Kidney capillary endothelial cell (primary cell): ENCODE measurements at places on chromosomes 7 and 10.

DNA sequence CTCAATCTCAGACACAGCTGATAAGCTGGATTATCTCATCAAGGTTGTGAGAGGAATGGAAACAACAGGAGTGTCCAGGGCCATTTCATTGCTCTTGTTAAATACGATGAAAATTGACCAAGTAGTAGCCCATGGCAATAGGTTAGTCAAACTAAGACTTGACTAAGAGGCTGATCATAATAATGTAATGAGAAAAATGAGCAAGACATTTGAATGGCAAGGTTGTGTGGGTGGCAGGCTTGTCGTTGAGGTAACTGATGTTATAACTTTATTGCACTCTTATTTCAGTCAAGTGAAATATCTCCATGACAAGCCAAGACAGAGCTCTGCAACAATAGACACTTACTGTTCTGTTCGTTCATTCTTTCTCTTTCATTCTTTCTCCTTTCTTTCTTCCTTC, 532.0 kb downstream of the GATA3 start:
- DNase-seq = no peak

GRCh38 chr10:12975266-12975665, 26.2 kb downstream of the CCDC3 start:
- no peak for DNase-seq

DNA sequence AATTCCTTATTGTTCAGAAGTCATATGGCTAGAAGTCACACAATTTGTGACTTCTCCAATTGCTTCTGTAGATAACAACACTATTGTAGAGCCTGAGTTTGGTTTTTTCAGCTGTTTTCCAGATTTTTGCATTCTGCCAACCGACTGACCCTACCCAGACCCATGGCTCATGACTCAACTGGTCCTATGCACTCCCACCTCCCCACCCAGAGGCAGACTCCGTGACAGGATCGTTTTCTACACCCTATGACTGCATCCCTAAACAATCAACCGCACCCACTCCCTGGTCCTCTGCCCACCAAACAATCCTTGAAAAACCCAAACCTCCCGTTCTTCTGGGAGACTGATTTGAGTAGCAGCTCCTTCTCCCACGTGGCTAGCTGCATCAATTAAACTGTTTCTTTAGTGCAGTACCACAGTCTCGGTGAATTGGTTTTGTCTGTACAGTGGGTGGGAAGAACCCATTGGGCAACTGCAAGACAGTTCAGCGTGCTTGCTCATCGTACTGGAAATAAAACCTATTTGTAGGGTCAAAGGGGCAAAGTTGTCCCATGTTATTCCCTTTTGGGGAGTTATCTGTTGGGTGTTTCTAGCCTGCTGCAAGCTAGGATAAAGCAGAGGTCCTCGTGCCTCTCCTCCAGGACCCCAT, 150.3 kb upstream of the FAM20C start:
- DNase-seq = no peak

GRCh38 chr10:99555371-99555770, 22.6 kb downstream of the NKX2-3 start:
- DNase-seq = no peak

GRCh38 chr10:132410779-132411532, 14.0 kb downstream of the PWWP2B start:
- no peak for DNase-seq

DNA sequence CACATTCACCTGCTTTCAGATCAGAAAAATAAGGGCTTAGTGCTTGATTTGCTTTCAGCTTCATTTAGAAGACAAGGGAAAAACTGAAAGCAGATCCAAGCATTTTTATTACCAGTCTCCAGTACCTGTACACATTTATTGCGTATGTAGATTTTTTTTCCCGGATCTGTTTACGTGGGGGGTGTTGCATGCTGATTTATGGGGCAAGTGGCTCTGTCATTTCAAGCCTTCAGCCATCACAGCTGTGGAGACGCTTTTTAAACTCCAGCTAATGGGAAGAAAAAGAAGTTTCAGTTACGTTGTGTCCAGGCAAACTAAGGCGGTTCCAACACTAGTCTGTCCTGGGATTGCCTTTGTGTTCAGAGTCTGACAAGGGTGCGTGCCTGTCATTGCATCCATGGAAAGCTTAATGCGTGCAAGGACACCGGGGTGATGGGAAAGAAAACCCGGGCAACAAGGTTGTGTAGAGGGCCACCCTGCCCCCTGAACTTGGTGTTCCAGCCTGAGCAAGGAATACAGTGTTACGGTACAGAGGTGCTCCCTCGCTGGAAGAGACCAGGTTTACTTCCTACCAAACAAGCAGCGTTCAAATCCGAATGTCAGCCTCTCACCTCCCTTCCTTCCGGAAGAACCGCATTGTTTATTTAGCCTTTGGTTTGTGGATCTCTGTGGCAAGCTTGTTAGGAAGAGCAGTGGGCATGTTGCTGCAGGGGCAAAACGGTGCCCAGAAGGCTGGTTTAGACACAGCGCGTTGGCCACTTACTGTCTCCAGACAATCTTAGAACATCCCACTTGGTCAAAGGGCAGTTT, 128.2 kb downstream of the FGFR2 start:
- no peak for DNase-seq

GRCh38 chr10:119517235-119518141, 25.0 kb downstream of the RGS10 start:
- peak; percentile 46 for DNase-seq

DNA sequence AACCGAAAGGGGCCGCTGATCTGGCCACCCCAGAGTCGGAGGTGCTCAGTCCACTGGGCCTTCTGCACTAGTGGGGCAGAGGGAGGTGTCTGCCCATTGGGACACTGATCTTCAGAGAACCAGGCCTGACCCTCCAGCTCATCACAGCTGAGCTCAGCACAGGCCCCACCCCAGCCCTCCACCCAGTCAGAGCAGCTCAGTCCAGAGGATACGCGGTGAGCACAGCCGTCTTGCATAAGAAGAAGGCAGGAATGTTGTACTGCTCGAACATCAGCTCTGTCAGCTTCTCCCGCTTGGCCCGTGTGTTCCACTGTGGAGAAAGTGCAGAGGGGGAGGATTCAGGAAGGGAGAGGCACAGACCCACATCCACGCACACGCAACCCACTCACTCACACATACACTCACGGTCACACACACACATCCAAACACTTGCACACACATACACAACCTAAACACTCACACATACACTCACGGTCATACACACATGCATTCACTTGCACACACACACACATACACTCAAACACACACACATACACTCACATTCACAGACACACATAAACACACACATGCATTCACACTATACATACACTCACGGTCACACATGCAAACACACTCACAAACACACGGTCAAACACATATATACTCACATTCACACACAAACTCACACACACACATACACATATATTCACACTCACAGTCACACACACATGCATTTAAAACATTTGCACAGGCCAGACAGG, 6.3 kb downstream of the ACTL6B start:
- no peak for DNase-seq

GRCh38 chr10:79339266-79339665, 8.0 kb upstream of the PPIF start:
- DNase-seq = no peak

DNA sequence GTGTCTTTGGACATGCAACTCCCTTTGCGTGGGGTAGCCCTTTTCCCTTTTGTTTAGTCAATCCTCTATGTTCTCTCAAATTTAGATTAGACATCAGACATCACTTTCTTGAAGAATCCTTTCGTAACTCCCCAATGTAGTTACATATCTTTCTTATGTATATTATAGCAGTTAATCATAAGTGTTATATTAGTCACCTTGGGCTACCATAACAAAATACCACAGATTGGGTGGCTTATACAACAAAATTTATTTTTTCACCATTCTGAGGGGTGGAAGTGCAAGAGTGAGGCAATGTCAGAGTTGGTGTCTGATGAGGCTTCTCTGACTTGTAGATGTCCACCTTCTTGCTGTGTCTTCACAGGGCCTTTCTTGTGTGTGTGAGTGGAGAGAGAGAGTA, 105.7 kb downstream of the PHTF2 start:
- no peak for DNase-seq

- DNase-seq = no peak
These were observed 245.5 kb upstream of the STEAP1 start for GRCh38 chr7:89908736-89909135.

GRCh38 chr10:56537984-56538383, 176.9 kb upstream of the ZWINT start:
- peak; percentile 3 for DNase-seq

DNA sequence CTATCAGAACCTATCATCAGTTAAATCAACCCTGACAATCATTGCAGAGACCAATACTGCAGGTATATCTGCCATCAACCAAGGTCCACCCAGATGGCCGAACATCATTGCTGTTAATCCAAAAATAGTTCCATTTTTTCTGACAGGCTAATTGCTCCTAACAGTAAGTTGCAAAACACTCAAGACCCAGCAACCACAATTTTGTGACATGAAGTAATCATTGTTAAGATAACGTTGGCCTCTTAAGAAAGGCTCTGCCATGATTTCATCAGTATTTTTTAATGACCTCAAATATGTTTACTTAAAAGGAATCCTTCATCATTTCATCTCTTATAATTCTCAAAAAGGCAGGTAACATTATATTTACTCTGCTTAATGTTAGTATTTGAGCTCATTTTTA, 553.4 kb upstream of the POM121L12 start:
- DNase-seq = no peak

GRCh38 chr7:89049043-89049442, 253.5 kb upstream of the TEX47 start:
- DNase-seq = no peak

DNA sequence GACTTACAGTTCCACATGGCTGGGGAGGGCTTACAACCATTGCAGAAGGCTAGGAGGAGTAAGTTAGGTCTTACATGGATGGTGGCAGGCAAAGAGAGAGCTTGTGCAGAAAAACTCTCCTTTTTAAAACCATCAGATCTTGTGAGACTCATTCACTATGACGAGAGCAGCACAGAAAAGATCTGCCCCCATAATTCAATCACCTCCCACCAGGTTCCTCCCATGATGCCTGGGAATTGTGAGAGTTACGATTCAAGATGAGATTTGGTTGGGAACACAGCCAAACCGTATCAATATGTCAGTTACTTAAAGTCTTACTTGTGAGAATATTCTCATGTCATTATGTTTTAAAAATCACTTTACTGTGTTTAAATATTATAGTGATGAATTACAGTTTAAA, 481.9 kb downstream of the ARL4A start:
- no peak for DNase-seq

DNA sequence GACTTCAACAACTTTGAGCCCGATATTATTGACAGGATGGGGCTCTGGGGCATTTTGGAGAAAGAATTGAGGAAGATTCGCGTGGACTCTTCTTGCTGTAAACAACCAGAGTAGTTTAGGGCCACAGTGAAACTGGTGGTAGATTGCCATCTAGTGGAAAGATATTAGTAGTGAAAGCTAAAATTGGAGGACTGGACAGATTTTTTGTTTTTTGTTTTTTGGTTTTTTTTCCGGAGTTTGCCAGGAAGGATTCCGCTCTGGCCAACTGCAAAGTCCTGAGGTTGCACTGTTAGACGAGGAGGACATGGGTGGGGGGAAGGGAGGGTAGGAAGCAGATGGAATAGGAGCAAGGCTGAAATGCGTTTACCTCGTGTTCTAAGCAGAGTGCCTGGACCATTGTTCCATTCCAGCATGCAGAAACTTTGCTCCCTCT, 11.7 kb downstream of the NOBOX start:
- peak; percentile 59 for DNase-seq

GRCh38 chr7:734214-734613, 7.1 kb upstream of the PRKAR1B start:
- DNase-seq = no peak

GRCh38 chr10:16440396-16441133, 3.8 kb downstream of the PTER start:
- DNase-seq = no peak

DNA sequence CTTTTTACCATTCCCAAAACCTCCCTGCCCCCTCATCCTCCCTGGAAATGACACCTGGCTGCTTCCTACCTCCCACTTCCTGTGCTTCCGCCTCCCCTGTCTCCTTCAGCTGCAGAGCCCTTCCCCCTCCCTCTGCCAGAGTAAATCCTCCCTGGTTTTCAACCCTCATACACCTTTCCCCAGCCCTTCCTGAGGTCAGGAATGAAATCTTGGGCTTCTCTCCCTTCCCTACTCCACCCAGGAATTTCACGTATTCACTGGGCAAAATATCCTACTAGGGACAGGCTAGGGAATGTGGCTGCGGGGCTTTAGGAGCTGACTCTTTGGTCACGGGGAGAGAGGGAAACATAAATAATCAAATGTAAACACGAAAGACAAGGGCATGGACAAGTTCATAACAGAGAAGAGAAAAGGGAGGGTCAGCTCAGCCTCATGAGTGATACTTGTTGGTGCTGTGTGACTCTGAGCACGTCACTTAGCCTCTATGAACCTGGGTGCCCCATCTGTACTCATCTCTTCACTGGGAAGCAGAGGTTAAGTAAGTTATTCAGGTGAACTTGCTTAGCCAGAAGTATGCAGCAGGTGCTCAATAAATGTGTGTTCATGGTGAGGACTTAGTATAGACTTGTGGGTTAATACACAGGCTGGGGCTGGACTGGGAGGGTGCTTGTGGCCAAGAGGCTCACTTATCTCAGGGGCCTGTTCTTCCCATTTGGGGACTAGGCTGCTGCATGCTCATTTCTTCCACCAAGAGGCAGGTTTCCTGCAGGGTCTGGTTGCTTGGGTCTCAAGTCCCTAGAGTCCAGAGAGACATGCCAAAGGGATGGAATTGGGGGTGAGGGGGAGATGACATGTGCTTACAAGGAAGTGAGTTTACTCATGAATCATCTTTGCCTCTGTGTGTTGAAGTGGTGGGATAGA, 10.0 kb upstream of the DUSP5 start:
- peak; percentile 97 for DNase-seq

- no peak for DNase-seq
These were observed 56.7 kb downstream of the MTPN start for GRCh38 chr7:135920478-135920877.

GRCh38 chr10:23432166-23432565, 6.7 kb upstream of the OTUD1 start:
- DNase-seq = no peak

DNA sequence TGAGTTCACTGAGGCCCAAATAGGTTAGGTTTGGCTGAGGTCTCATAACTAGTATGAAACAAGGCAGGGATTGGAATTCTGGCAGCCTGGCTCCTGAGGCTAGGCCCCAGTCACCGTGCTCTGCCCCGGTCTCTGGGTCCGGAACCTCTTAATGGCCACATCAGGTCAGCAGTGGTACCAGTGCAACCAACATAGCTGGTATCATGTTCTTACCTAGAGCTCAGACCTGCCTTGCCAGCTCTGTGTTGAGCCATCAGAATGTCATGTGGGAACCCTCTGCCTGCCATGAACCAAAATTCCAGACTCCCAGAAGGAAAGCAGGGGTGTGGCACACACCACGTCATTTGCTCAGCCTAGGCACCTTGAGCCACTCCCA, 56.5 kb downstream of the ZNF467 start:
- no peak for DNase-seq

DNA sequence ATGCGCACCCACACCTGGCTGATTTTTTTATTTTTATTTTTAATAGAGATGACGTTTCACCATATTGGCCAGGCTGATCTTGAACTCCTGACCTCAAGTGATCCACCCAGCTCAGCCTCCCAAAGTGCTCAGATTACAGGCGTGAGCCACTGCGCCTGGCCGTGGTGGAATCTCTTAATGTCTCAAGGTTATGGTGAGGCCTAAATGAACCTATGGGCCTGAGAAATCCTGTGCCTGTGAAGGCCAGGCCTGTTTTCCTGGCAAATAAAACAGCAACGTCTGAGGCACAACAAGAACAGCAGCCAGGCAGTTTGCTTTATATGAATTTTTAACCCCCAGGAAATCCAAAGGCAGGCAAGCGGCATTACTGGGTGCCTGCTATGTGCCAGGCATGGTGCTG, 297.5 kb upstream of the ZMIZ1 start:
- no peak for DNase-seq

GRCh38 chr10:113310347-113310746, 242.5 kb upstream of the HABP2 start:
- no peak for DNase-seq

- no peak for DNase-seq
These were observed 486.7 kb upstream of the GALNT17 start for GRCh38 chr7:70645279-70645678.
